Articular chondrocyte of knee joint (primary cell): ENCODE measurements at places on chromosomes 4 and X. TPM values are rescaled to one million over a fixed set of nuclear protein-coding genes. Genes with fewer than 3 reads are reported as not detected.

The NONO gene
- 285 and 322 TPM in 2 replicates for total RNA-seq

The TMEM175 gene
- 9.6 and 11.1 TPM in 2 replicates for total RNA-seq

The EGFL6 gene
- total RNA-seq, result under 0.01 TPM in 1 of 2 replicates, not detected in the other

The SGMS2 gene
- 129 and 196 TPM in 2 replicates for total RNA-seq

The TRO gene
- total RNA-seq, result 20.0 and 21.3 TPM in 2 replicates

The SH3D19 gene
- total RNA-seq, result 106 and 125 TPM in 2 replicates
